ENCODE measurements at places on chromosomes 4 and X.

DNA sequence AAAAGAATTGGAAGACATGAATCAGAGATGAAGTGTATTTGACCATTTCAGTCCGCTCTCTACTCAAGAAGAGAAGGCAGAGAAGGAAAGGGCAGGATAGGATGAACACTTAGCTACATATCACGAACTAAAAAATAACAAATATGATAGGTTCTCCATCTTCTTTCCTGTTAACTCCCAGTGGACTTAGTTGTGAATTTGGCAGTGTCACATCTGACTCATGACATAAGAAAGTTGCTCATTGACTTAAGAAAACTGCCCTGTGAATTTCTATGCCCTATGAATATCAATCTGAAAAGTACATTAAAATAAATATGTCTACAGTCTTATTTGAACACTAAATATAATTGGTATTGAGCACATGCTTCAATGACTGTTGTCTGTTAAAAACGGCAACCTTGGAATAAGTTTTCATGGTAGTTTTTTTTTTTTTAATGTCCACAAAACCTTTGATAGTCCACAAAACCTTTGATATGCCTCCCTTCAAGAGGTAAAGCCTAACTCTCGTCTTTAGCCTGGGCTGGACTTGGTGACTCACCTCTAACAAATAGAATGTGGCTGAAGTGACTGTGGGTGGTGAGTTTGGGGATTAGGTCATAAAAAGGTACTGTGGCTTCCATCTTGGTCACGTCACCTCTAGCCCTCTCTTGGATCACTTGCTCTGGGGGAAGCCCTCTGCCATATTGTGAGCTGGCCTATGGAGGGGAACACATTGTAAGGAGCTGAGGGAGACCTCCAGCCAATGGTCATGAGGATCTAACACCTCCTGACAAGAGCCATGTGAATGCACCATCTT lies 184.7 kb upstream of the S100G start:
- DNase-seq, result no peak

DNA sequence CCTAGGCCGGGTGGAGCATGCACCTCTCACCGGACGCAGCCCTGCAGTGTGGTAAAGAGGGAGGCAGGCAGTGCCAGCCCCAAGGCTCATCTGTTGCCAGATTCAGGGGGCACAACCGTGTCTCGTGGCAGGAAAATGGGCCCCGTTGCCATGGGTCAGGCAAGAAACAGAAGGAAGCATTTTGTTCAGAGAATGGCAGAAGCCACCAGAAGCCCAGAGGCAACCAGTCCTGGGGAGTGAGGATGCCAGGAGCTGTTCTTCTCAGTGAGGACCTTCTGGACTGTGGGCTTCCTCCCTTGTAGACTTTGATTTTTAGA lies 12.5 kb upstream of the UVSSA start:
- DNase-seq, result no peak

DNA sequence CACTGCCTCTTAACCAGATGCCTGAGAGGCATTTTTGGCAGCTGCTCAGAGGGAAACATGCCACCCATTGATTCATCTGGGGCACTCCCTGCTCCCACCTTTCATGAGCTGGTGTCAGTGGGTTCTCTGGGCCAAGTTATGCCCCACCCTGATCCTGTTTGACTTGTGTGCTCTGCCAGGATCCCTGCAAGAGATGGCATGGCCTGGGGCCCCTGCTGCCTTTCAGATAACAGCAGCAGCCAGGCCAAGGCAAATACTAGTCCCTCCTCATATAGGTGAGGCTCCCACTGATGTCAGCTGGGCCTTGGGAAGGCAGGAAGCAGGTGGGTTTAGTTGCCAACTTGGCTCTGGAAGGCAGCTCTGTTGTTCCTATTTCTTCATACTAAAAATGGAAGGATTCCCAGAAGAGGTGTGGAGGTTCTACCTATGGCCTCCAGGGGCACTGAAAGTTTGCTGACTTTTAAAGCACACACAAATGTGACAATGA lies 192.9 kb upstream of the RBPJ start:
- DNase-seq, result no peak

DNA sequence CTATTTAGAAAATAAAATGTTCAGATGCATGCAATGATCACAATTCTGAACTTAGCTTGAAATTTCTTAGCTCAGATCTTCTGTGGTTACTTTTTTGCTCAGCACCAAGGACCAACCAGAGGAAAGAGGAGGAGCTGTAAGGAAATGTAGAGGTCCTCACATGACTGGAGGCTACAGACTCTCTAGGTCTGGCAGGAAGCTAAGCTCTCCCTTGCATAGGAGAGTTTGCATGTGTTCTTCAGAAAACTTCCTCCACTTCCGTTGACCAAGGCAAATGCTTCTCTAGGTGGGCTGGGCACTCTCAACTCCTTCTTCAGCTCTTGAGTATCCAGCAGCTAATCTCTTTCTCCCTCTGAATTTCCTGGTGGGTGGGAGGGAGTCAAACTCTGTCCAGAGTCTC lies 119.6 kb downstream of the BTC start:
- no peak for DNase-seq

DNA sequence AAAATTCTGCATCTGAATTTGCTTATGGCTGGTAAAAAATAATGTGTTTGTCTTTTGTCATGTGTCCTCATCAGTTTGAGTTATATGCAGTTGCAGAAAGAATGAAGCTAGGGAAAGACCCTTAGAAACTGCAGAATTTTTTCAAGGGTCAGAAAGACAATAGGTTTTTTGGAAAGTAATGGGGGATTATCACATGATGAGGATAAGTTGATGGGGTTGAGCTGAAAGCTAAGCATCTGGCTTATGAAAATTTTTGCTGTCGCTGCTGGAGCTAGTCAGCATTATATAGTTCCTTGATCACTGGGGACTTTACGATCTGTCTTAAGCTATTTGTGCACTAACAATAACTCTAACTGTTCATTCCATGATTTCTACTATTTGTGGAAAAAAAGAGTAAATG lies 331.7 kb downstream of the PPARGC1A start:
- DNase-seq, result no peak

DNA sequence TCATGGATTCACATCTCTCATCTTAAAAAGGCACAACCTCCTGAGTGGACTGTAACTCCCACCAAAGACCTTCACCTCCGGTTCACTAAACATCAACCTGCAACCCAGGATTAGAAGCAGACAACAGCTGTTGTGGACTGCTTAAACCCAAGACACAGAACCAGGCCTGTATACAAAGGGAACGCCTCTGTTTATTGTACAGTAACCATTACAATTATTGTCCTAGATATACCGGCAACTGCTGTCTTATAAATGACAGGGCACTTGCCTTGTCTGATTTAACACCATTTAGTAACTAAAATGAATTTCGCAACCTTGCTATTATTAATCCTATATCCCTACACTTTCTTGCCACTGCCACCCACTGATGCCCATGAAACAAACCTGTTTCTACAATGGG lies 22.8 kb upstream of the CSTF2 start:
- DNase-seq, result no peak

GRCh38 chrX:139766545-139766983 lies 58.6 kb upstream of the MCF2 start:
- no peak for DNase-seq

GRCh38 chrX:2283111-2283859 lies 217.5 kb downstream of the DHRSX start:
- DNase-seq, result no peak

DNA sequence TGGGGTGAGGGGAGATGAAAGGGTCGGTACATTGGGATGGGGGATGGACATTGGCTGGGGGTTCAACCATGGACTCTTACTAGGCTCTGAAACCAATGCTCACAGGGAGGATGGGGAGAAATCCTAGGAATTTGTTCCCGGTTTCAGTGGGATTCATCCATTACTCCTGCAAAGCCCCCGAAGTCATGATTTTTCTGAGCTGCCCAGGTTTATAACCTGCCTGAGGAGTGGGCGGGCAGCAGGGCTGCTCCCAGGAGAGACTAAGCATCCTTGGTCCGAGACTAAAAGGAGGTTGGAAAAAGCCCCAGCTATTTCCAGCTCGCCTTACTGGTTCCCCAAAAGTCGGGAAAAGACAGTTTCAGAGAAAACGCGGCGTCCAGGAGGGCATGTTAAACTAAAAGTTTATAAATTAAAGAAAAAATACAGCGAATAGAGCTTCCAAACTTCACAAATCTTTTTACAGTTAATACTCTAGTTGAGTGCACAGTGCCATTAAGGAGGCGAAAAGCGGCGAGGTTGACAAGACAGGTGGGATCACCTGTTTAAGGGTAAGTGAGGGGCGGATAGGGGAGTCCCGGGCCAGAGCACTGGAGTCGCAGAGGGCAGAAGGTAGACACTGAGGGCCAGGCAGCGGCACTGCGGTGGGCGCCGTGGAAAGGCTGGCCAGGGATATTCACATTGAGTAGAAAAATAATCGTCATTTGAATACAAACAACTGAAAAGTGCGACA lies 3.7 kb downstream of the NKX3-2 start:
- DNase-seq, result peak; percentile 21

DNA sequence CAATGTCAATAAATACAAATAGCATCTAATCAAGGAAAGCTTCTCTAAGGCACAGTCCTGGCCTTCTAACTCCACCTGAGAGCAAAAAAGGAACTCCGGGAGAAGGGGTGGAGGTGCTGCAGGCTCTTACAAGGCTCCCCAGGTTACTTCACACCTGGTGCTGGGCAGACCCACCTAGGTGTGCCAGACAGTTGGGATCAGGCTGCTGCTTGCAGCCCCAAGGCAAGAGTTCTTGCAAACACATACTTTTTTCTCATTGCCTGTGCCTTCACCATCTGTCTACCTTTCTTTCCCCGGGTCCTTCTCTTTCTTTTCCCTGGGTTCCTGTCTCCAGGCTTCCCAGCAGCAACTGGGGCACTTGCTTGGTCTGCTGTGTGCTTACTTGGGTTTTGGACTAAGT lies 81.4 kb upstream of the STIM2 start:
- no peak for DNase-seq

- DNase-seq, result no peak
Observed at GRCh38 chrX:78950009-78950835, 5.0 kb downstream of the P2RY10 start.

- DNase-seq, result no peak
Observed at GRCh38 chrX:109384699-109385098, 97.2 kb downstream of the GUCY2F start.

DNA sequence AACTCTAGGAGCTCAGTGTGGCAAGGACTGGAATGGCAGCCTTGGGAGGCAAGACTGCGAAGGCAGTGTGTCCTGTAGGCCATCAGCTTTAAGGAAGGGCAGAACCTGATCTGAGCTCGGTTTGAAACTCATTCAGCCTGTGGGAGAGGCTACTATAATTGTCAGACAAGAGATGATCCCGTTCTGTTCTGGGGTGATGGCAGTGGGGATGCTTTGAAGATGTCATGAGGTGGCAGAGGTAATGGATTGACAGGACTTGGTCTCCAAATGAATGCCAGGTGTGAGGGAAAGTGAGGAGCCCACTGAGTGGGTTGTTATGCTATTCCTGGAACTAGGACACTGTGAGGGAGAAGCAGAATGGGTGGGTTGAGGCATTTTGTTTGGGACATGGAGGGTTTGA lies 144.9 kb downstream of the PJA1 start:
- DNase-seq, result no peak

DNA sequence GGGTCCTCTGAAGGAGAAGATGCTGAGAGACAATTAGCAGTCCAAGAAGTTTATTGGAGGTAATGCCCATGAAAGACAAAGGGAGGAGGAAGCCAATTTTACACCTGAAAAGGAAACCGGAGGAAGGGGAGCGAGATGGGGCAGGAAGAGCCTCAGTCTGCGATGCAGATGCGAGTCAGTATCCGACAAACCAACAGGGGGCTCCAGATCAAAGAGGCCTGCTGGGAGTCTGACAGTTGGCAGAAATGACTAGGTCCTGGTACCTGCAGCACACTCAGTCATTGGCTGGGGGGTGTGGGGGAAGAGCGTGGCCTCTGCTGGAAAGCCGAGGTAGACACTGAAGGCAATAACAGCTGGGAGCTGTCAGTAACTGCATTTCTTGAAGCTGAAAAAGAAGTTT lies 231.1 kb upstream of the CENPE start:
- DNase-seq, result peak; percentile 27

- DNase-seq, result no peak
Observed at GRCh38 chr4:38040619-38041018, 80.4 kb downstream of the PTTG2 start.

DNA sequence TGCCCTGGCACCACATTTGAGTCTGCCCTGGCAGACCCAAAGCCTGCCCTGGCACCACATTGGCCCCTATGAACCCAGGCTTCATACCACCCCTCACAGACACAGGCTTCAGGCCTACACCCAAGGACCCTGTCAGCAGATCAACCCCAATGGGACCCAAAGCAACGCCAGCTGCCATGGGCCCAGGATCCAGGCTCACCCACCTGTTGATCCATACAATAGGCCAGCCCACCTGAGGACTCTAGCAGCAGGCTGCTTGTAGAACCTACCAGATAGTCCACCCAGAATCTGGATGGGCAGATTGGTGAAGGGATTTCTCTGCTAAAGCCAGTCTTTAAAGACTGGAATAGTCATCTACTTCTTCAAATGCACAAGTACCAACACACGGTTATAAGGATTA lies 114.4 kb downstream of the LAS1L start:
- no peak for DNase-seq

GRCh38 chrX:69015156-69015555 lies 150.1 kb downstream of the PJA1 start:
- peak; percentile 3 for DNase-seq

DNA sequence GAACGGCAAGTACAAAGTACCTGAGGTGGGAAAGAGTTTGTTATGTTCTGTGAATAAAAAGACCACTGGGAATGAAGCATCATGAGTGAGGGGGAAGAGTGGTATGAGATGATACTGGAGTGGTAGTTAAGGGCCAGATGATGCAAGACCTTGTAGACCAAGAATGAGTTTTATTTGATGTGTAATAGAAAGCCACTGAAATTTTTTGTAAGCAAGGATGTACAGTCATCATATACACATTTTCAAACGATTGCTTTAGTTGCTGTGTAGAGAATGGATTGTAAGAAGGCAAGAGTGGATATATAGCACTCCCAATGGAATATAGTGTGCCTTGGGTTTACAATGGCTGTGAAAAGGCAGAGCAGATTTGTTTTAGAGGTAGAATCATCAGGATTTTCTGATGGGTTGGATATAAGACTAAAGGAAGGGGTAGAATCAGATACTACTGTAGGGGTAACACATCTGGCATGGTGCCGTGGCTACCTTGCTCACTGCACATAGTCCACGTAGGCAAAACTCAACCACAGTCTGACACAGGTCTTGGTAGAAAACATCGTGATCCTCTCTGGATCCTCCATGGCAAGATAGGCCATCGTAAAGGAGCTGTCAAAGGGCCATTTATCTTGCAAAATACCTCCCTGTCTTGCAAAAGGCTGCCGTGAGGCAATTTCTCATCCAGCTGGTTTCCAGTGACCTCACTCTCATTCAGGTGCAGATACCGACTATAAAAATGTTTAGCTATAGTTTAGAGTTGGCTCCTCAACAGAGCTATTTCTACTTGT lies 14.9 kb downstream of the TIFA start:
- DNase-seq, result no peak

GRCh38 chrX:43702079-43702524 lies 46.0 kb downstream of the MAOA start:
- no peak for DNase-seq

DNA sequence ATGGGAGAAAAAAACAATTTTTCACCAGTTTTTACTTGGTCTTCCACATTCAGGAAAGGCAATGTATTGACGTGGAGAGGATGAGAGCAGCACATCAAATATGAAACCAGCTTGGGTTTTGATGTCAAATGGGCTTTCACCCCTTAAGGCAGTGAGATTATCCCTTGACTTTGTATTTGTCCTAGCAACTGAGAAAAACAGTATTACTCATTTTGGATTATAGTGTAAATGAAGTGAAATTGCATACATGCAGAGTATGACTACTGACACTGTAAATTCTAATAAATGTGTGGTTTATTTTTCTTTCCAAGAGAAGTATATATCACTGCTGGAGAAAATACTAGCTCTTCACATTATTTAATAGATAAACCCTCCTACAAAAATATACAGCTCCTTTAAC lies 863.6 kb upstream of the IGFBP7 start:
- DNase-seq, result no peak

GRCh38 chrX:104282166-104282725 lies 27.5 kb upstream of the ESX1 start:
- no peak for DNase-seq

Data from GM10248 (cell line).